ENCODE measurements at places on chromosomes 11 and 22. TPM values are rescaled to one million over a fixed set of nuclear protein-coding genes. Genes with fewer than 3 reads are reported as not detected.

GRCh38 chr22:21448627-21449416 lies 18.4 kb upstream of the TMEM191C start:
- peak; percentile 7 for DNase-seq

GRCh38 chr11:12430954-12431595 lies 53.7 kb downstream of the PARVA start:
- DNase-seq, result peak; percentile 59

DNA sequence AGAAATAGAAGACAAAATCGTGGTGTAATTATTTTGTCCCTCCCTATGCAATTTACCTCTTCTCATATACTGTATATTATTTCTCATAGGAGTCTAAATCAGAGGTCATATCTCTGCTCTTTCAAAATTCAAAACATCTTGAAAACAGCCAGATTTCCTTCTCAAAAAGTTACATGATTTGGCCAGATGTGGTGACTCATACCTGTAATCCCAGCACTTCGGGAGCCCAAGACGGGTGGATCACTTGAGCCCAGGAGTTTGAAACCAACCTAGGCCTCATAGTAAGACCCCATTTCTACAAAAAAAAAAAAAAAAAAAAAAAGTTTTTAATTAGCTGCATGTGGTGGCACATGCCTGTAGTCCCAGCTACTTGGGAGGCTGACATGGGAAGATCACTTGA lies 29.0 kb upstream of the DNAJB7 start:
- DNase-seq, result no peak

DNA sequence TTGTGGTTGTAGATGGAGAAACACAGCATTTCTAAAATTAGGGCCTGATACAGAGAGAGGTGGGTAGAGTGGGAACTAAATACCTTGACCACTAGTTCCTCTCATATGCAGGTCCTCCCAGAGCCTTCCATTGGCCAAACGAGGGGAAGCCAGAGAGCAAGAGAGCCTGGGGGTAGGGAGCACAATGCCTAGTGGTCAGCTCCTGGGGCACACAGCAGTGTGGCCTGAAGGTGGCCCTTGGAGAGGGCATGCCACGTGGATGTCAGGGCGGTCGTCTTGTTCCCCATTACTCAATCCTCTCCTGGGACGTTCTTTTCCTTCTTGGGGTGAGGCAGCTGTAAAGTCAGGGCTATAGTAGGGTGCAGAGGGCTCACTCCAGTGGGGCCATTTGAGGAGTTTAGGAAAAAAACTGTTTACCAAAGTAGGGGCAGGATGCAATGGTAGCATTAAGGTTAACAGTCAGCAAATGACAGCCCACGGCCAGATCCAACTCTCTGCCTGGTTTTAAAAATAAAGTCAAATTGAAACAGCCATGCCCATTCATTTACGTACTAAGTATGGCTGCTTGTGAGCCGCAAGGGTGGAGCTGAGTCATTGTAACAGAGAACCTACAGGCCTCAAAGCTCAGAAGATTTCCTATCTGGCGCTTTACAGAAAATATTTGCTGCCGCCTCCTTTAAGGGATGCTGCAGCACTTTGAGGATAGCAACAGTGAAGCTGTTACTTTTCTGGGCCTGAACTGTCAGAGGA lies 7.6 kb downstream of the MYO18B start:
- no peak for DNase-seq

- peak; percentile 44 for DNase-seq
Observed at GRCh38 chr11:62025487-62026105, 58.2 kb upstream of the FTH1 start.

DNA sequence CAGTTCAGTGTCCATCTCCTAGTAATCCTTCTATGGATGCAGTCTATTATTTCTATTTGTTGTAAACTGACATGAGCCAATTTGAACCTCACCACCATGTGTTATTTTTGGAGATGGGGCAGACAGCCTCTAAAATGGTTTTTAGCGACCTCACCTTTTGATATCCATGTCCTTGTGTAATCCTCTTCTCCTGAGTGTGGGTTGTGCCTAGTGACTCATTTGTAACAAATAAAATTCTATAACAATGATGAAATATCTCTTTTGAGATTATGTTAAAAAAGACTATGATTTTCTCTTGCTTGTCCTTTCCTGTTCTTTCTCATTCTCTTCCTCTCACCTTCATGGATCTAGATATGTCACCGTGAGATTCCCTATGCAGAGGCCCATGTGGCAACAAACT lies 554.6 kb upstream of the ANO3 start:
- DNase-seq, result no peak

DNA sequence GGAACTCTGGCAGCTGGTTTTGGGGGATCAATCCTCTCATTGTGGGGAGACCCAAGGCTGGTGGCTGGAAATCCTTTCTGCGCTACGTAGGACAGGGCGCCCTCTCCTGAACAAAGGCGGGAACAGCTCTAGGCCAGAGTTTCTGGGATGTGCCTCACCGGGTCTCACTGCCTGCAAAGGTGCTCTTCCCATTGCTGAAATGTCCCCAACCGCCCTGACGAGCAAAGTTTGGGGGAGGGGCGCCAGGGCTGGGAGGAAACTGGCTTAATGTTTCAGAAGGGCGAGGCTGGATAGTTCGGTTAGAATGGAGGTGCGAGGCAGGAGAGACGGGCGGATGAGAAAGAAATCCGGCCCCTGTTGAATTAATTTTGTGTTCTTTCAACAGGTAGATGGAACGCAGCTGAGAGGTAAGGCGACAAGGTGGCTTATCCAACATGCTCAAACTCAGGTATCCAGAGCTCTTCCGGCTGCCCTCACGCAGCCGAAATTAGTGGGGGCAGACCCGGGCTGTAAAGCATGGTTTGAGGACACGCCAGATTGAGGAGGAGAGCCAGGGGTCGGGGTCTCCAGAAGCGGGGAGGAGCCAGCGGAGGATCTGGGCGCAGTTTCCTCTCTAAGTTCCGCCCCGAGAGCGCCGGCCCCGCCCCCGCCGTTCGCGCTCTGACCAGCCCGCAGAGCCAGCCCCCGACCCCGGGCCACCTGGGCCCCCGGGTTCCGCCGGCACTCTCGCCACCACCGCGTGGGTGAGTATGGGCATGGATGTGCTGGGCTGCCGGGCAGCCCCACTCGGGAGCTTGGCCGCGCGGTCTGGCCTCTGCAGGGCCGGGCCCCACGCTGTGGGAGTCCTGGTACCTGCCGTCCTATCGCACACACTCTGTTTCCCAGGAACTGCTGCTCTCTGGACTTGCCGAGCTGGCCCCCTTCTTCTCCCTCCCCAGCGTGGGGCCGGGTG lies at the start of gene PGAP2:
Gene PGAP2 (plus strand): TSS at position 652 of the 952 bp plus-strand sequence. CDS start 2,700 bp downstream, outside the sequence.
- DNase-seq, result peak; percentile 75

GRCh38 chr11:2888266-2888968 lies 2.8 kb upstream of the CDKN1C start:
- DNase-seq, result peak; percentile 96

- no peak for DNase-seq
Observed at GRCh38 chr11:19237813-19238212, 2.9 kb downstream of the E2F8 start.

DNA sequence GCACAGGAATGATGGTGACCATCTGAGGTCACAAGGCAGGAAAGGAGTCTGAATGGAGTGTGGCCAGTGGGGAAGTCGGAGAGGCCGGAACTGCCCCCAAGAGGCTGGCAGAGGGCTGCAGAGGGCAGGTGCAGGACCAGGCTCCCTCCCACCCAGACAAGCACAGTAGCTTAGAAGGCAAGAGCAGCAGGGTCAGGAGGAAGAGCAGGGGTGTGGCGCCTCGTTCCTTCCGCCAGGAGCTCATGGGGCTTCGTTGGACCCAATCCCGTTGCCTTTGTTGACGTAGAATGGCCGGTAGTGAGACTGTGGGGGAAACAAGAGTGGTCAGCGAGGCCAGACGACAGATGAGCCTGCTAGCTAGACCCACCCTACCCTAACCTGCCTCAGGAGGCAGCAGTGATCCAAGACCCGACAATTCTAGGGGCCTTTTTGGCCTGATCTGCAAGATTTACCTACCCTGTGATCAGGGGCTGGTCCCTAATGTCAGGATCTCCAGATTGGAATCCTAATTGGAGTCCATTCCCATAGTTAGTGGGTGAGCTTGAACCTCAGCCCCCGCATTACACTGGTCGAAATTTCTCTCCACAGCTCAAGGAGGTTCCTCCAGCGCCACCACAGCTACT lies 25.6 kb downstream of the TRIM29 start:
- DNase-seq, result no peak

GRCh38 chr11:121958323-121958970 lies 157.6 kb downstream of the BLID start:
- DNase-seq, result no peak

DNA sequence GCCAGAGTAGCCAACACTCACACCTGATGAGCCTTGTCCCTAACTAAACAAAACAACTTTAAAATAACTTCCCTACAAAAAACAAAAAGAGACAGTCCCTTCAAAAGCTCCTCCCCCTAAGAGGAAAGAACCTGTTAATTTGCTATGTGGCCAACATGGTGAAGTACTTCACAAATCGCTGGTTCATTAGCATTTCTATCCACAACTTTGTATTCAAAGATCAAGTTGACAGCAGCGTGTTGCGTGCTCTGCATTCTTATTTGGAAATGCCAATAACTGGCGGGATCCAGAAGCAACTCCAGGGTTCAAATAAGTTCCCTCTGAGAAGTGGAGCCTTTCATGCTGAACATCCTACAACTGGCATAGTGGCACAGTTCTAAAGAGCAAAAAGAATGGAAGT lies 48.6 kb downstream of the CADM1 start:
- no peak for DNase-seq

GRCh38 chr22:37079668-37080171 lies 28.2 kb downstream of the KCTD17 start:
- no peak for DNase-seq

DNA sequence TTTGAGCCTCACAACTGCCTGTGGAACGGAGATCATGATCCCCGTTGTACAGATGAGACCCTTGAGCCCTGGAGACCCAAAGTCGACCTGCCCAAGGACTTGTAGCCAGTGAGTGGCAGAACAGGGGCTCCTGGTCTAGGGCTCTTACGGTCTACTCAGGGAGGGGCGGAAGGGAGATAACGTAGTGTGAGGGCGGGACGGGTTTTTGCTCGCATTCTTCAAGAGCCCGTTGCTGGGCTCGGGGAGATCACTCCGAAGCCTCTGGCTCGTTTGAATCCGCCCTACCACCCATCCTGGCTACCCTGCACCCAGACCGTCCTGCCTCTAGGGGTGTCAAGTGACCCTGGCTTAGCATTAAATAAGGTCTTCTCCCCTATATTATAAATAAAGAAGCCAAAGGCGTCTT lies 639 bp downstream of the CRY2 start:
- peak; percentile 47 for DNase-seq

DNA sequence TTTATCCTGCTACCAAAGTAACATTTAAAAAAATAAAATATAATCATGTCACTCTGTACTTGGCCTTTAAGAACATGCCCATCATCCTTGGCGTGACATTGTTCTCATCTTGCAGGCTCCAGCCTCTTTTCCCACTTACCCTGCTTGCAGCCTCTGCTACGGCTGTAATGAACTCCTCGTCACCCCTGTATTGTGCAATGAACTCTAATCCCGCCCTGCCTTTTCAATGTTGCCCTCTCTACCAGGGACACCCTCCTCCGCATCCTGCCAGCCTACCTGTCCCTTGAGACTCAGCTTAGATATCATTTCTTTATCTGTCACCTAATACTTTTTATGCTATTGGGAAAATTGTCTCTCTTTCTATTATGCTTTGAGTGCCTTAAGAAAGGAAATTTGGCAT lies 12.6 kb upstream of the MMP20 start:
- DNase-seq, result no peak

DNA sequence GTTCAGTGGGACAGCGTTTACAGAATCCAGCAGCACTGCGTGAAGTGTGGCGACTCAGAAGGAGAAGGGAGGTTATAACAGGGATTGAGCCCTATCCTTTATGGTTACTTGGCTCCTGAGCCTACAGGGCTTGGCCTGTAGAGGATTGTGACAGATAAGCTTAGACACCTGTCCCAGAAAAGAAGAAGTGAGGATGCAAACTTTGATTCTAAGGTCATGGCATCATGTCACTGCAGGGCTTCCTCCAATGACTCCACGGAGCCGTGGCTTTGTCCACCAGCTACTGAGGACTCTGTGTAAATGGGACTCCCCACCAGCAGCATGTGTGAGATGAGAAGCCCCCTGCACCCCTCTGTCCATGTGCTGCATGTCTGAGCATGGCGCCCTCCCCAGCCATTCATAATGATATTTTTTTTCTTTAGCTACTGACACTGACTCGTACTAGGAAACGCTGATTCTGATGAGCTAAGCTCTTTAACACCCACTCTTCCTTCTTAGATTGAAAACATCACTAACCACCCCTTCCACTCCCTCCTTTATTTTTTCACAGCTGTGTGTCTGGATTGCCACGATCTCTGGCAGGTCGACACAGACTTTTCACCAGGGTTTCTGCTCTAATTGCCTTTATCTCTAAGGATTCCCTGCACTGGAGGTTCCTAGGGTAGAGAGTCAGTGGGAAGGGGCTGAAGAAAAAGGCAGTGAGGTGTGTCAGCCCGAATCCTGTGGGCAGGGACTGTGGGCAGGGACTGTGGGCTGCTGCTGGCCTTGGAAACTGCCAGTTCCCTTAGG lies 65.5 kb upstream of the TTC12 start:
- DNase-seq, result no peak

DNA sequence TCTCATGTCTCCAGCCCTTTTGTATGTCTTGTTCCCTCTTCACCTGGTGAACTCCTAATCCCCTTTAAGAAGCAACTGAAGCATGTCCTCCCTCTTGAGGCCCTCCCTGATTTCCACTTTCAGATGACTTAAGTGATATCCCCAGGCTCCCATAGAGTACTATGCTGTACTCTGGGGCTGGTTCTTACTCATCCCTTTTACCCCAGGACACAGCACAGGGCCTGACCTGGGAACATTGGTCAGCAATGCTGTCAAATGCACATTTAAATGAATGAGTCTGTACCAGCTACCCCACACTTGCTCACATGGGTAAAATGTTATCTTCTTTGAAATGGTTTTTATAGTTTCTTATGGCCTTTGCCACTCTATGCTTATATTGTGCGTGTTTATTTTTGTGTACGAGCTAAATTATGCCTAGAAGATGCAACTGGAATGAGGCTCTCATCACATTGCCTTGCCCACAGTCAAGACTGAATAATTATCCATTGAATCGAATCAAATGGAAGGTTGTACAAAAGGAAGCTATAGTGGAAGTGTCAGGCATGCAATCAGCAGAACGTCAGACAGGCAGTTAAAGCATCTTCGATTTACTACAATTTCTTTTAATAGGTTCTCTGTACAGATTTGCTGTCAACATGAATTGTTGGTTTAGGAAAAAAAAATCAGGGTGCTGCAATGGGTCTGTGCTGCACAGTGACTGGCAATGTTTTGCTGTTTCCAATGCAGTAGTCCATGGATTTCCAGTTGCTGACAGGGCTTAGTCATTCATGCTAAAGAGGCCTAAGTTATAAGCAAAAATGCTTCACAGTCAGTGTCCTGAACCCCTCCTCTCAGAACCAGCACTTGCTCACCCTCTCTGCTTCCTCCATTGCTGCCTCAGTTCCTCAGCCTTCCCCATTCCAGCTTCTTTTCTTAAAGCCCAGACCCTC lies 79.5 kb downstream of the PARVA start:
- no peak for DNase-seq

GRCh38 chr11:124902616-124903015 lies 5.0 kb upstream of the ROBO4 start:
- no peak for DNase-seq

Gene ZC3H7B
- 32.0 TPM for total RNA-seq

Gene UNC93B1
- 5.2 TPM for total RNA-seq

Gene ARHGEF17
- total RNA-seq, result 17.3 TPM

Gene CCDC89
- total RNA-seq, result 0.15 TPM

All from psoas muscle (tissue), 8 donors.